ENCODE measurements at places on chromosomes 12 and 14. TPM values are rescaled to one million over a fixed set of nuclear protein-coding genes. Genes with fewer than 3 reads are reported as not detected.

Gene CLEC2A
- polyA plus RNA-seq, result not detected

Gene HOXC6
- 3.3 TPM for polyA plus RNA-seq

Gene TMEM52B
- 0.63 TPM for polyA plus RNA-seq

Gene HHIPL1
- polyA plus RNA-seq, result 0.63 TPM

Gene KRT83
- not detected for polyA plus RNA-seq

Gene BDKRB1
- polyA plus RNA-seq, result not detected

Gene INHBC
- not detected for polyA plus RNA-seq

Gene ACRBP
- not detected for polyA plus RNA-seq

Gene CMA1
- not detected for polyA plus RNA-seq

Gene LMNTD1
- polyA plus RNA-seq, result not detected

Gene FERMT2
- 63.0 TPM for polyA plus RNA-seq

Gene GARIN6
- not detected for polyA plus RNA-seq

Gene NRL
- 0.63 TPM for polyA plus RNA-seq

Gene ADCY4
- 0.25 TPM for polyA plus RNA-seq

Gene SOX5
- 2.1 TPM for polyA plus RNA-seq

Gene OR4K17
- not detected for polyA plus RNA-seq

Gene CNPY2
- polyA plus RNA-seq, result 149 TPM

Gene PPP1R36
- 1.9 TPM for polyA plus RNA-seq

Gene RHEBL1
- polyA plus RNA-seq, result 2.4 TPM

Gene MYF5
- polyA plus RNA-seq, result not detected

Gene KRT85
- not detected for polyA plus RNA-seq

Gene PPFIA2
- 11.0 TPM for polyA plus RNA-seq

Gene PROX2
- not detected for polyA plus RNA-seq

Gene DYNLL1
- polyA plus RNA-seq, result 686 TPM

Gene AMHR2
- 0.26 TPM for polyA plus RNA-seq

Gene USP30
- polyA plus RNA-seq, result 6.6 TPM

Gene PAPLN
- 3.1 TPM for polyA plus RNA-seq

Gene AP5M1
- polyA plus RNA-seq, result 15.7 TPM

Gene CLMN
- polyA plus RNA-seq, result 3.9 TPM

Gene IFNG
- not detected for polyA plus RNA-seq

Gene COL2A1
- polyA plus RNA-seq, result not detected

Gene RHOJ
- polyA plus RNA-seq, result 10.8 TPM

Gene A2M
- 268 TPM for polyA plus RNA-seq

Gene ACYP1
- polyA plus RNA-seq, result 21.6 TPM

Gene ZNF385A
- 4.1 TPM for polyA plus RNA-seq

Gene C3AR1
- polyA plus RNA-seq, result 23.9 TPM

Gene RCOR1
- polyA plus RNA-seq, result 4.9 TPM

Gene KRT72
- polyA plus RNA-seq, result not detected

Gene P2RX7
- 2.1 TPM for polyA plus RNA-seq

Gene AVPR1A
- 0.05 TPM for polyA plus RNA-seq

Gene ITGA7
- polyA plus RNA-seq, result 76.1 TPM

Gene AREL1
- 11.1 TPM for polyA plus RNA-seq

Gene NTF3
- 12.7 TPM for polyA plus RNA-seq

Gene IRF9
- 111 TPM for polyA plus RNA-seq

Gene TCL1B
- not detected for polyA plus RNA-seq

Gene RNASE7
- polyA plus RNA-seq, result not detected

Gene ZBTB1
- 14.0 TPM for polyA plus RNA-seq

Gene ARF6
- polyA plus RNA-seq, result 26.8 TPM

Gene KRT74
- not detected for polyA plus RNA-seq

Gene GUCY2C
- 3.0 TPM for polyA plus RNA-seq

Gene ERBB3
- 0.23 TPM for polyA plus RNA-seq

Gene NELL2
- 3.8 TPM for polyA plus RNA-seq

Gene MGP
- 16,848 TPM for polyA plus RNA-seq

Gene SDR9C7
- polyA plus RNA-seq, result not detected
